Inflammatory macrophage treated with lipopolysaccharide for 4 hours (primary cell): ENCODE measurements at places on chromosomes 3 and 15.

DNA sequence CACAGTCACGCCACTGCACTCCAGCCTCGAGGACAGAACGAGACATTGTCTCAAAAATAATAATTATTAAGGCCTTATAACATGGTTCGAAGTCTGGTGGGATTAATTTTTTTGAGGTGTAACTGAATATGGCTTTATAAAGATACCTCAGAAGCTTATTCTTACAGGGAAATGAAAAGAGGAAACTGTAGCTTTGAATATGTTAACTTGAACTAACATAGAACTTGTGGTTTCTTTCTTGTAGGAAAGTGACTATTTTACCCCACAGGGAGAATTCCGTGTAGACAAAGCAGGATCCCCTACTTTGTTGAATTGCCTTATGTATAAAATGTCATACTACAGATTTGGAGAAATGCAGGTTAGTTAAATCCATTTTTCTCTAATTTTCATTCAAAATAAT is 96.3 kb downstream of the STT3B start:
- DNase-seq: peak; percentile 26

- DNase-seq: no peak
Observed at GRCh38 chr3:160331127-160331937, 67.7 kb downstream of the IFT80 start.

- DNase-seq: peak; percentile 50
Observed at GRCh38 chr15:97947465-97948260, 12.8 kb upstream of the ARRDC4 start.

DNA sequence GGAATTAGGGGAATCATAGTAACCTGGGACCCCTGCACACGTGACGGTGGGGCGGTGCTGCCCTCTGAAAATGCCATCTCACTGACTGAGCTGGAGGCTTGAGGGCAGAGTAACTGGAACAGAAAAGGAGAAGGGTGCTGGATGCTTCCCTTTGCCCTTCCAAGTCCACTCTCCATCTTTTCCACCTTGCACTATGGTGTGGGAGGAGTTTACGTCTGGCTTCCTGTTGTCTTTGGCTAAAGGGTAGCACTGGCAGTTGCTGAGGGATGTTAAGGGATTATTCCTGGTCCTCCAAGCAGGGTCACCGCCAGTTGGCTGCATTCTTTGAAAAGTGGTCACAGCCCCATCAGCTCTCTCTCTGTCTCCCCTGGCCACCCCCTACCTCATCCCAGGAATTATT is 129.4 kb upstream of the SNTN start:
- no peak for DNase-seq

- no peak for DNase-seq
Observed at GRCh38 chr3:41274944-41275668, 75.8 kb downstream of the CTNNB1 start.
